Neural crest cell (in vitro differentiated cells): ENCODE measurements at places on chromosomes 6 and 20.
A peak's percentile ranks its signal among the peaks of the same experiment; 100 is the strongest.

DNA sequence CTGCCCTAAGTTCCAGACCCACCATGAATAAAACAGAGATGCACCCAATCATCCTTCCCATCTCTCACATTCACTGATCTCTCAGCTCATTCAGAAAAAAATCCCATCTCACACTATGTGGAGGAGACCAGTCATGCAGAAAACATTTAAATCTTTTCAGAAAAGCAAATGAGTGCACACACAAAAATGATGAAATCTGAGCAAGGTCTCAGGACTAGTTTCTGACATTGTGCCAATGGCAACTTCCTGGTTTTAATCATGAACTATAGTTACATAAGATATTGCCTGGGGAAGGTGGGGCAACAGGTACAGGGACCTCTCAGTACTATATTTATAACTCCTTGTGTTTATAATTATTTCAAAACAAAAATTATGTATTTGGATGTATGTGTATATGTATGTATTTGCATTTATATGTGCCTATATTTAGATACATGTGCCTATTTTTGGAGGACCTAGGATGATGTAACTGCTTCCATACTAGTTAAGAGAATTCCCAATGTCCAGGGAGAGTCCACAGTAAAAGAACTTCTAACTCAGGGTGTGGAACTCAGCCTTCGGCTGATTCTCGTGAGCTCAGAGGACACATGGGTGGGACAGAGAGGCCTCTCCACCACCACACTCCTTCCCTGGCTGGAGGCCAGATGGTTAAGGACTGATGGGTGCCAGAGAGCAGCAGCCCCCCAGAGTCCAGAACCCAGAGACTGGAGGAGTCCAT lies 71.7 kb upstream of the MAP3K4 start:
- no peaks in the 10 kb centered on the region for H3K27me3 ChIP-seq
- DNase-seq, result no peak
- H3K4me1 ChIP-seq, result no peaks in the 10 kb centered on the region
- H3K4me3 ChIP-seq, result no peak overlapping the region
- H3K36me3 ChIP-seq, result peaks cover 4% of the 10 kb centered on the region

GRCh38 chr6:11219400-11219834 lies 13.1 kb downstream of the NEDD9 start:
- no peak for DNase-seq
- H3K4me3 ChIP-seq, result peak overlapping the region; percentile 13
- no peaks in the 10 kb centered on the region for H3K27me3 ChIP-seq
- H3K4me1 ChIP-seq, result peaks cover 65% of the 10 kb centered on the region
- peaks cover 3% of the 10 kb centered on the region for H3K36me3 ChIP-seq

DNA sequence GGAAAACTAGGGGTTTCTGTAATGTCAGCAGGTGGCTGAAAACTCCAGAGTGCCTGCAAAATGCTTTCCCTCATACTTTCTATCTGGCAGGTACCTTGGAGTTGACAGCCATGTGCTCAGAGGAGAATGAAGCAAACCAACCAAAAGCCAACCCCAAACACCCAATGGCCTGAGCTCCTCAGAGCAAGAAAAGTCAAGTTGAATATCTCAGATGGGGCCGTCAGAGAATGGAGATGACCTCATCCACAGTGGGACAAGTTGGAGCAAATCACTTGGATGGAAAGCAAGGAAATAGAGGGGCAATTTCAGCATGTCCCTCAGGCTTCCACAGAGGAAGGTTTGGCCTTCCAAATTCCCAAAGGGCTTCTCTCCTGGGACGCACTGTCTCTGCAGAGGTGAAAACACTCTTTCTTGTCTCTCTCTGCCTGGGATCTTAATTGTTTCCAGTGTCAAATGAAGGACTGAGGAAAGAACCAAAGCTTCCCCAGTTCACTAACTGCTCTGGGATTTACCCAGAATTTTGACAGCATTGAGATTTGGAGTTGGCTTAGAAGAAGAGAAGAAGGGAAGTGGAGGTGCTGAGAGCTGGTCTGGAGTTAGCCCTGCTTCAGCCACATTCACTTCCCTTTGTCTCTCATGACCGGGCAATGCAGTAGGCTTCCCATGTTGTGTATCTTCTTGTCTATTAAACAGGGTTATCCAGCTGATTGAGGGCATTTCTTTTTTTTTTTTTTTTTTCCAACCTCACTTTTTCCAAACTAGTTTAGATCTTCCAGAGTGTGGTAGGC lies 42.2 kb downstream of the PRND start:
- no peaks in the 10 kb centered on the region for H3K36me3 ChIP-seq
- H3K27me3 ChIP-seq, result peaks cover 19% of the 10 kb centered on the region
- H3K4me1 ChIP-seq, result peaks cover 8% of the 10 kb centered on the region

DNA sequence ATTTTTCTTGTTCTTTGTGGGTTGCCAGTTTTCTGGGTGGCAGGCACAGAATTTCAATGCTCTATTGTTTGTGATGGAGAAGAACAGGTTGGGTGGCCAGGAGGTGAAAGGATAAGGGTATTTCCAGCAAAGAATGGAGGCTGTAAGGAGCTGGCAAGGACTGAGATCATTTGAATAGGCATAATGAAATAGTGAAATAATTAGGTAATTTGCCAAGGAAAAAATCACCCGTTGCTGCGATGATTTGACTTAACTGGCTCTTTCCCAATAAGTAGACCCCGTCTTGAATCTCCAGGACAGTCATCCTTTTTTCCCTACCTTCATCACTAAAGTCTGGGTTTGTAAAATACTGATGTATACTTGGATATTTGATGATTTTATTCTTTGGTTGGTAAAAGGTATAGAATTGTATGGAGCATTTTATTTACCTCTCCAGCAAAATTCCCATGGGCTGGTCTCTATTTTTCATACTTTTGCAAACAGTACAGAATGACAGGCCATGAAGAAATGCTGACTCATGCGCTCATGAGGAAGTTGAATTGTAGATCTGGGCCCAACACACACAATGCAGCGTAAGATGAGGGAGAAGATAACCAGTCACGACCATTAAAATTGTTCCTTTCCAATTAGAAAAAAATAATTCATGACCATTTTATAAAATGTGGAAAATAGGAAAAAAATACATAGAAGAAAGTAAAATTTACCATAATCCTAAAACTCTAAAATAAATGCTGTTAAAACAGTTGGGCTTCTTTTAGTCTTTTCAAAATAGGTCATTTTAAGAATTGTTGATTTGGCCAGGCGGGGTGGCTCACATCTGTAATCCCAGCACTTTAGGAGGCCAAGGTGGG lies 2.4 kb upstream of the GCNT2 start:
- H3K27me3 ChIP-seq, result no peaks in the 10 kb centered on the region
- DNase-seq, result no peak
- peaks cover 21% of the 10 kb centered on the region for H3K4me1 ChIP-seq
- H3K36me3 ChIP-seq, result no peaks in the 10 kb centered on the region
- H3K27ac ChIP-seq, result peak overlapping the region; percentile 39

DNA sequence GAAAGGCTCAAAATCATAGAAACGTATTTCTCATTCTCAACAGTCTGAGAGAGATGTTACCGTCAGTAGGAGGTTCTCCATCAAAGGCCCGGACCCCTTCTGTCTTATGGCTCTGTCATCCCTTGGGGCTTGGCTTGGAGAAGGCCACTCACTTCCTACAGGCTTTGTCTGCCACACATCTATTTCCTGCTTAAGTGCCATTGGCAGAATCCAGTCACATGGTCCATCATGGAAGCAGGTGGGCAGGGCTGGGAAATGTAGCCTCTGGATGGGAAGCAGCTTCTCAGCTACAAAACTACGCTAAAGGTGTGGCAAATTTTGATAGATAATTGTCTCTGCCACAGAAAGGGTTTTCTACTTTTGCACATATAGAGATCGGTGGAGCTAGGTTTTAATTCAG lies 12.6 kb upstream of the ZFP64 start:
- H3K36me3 ChIP-seq, result no peaks in the 10 kb centered on the region
- no peaks in the 10 kb centered on the region for H3K27me3 ChIP-seq
- peaks cover 6% of the 10 kb centered on the region for H3K4me1 ChIP-seq
- no peak overlapping the region for H3K4me3 ChIP-seq
- H3K27ac ChIP-seq, result no peak overlapping the region

DNA sequence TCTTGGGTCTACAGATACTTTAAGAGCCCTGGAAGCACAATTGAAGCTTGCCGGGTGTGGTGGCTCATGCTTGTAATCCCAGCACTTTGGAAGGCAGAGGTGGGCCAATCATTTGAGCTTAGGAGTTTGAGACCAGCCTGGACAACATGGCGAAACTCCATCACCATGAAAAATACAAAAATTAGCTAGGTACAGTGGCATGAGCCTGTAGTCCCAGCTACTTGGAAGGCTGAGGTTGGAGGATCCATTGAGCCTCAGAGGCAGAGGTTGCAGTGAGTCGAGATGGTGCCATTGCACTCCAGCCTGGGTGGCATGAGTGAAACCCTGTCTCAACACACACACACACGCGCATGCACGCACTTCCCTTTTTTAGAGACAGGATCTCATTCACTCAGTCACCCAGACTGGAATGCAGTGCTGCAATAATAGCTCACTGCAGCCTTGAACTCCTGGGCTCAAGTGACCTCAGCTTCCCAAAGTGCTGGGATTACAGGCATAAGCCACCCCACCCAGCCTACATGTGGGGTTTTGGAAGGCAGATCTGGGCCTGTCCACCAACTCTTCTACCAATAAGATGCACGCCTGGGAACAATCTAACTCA lies 182.5 kb upstream of the JARID2 start:
- H3K4me3 ChIP-seq, result no peak overlapping the region
- no peak overlapping the region for H3K27ac ChIP-seq
- H3K4me1 ChIP-seq, result no peaks in the 10 kb centered on the region
- no peaks in the 10 kb centered on the region for H3K36me3 ChIP-seq
- DNase-seq, result no peak

GRCh38 chr6:6176127-6176526 lies 144.3 kb downstream of the F13A1 start:
- no peak overlapping the region for H3K27ac ChIP-seq
- peaks cover 12% of the 10 kb centered on the region for H3K4me1 ChIP-seq
- no peak for DNase-seq
- no peaks in the 10 kb centered on the region for H3K36me3 ChIP-seq
- H3K4me3 ChIP-seq, result no peak overlapping the region

- H3K4me3 ChIP-seq, result no peak overlapping the region
- H3K36me3 ChIP-seq, result peaks cover 2% of the 10 kb centered on the region
- H3K27me3 ChIP-seq, result no peaks in the 10 kb centered on the region
- no peak for DNase-seq
- no peak overlapping the region for H3K27ac ChIP-seq
- peaks cover 18% of the 10 kb centered on the region for H3K4me1 ChIP-seq
Measured at GRCh38 chr6:2949121-2949520, 22.2 kb downstream of the SERPINB6 start.

- H3K27ac ChIP-seq, result no peak overlapping the region
- H3K4me1 ChIP-seq, result no peaks in the 10 kb centered on the region
- H3K36me3 ChIP-seq, result no peaks in the 10 kb centered on the region
- DNase-seq, result no peak
Measured at GRCh38 chr6:72820906-72821305, 199.0 kb downstream of the KCNQ5 start.

GRCh38 chr6:158165919-158166416 lies 2.1 kb downstream of the SERAC1 start:
- H3K27ac ChIP-seq, result no peak overlapping the region
- peaks cover 23% of the 10 kb centered on the region for H3K4me1 ChIP-seq
- H3K27me3 ChIP-seq, result peaks cover 2% of the 10 kb centered on the region
- peak overlapping the region; percentile 36 for H3K4me3 ChIP-seq

- no peaks in the 10 kb centered on the region for H3K27me3 ChIP-seq
- peaks cover 34% of the 10 kb centered on the region for H3K36me3 ChIP-seq
- no peak for DNase-seq
- no peak overlapping the region for H3K27ac ChIP-seq
- no peak overlapping the region for H3K4me3 ChIP-seq
Measured at GRCh38 chr20:11529047-11529446, 388.6 kb upstream of the BTBD3 start.

DNA sequence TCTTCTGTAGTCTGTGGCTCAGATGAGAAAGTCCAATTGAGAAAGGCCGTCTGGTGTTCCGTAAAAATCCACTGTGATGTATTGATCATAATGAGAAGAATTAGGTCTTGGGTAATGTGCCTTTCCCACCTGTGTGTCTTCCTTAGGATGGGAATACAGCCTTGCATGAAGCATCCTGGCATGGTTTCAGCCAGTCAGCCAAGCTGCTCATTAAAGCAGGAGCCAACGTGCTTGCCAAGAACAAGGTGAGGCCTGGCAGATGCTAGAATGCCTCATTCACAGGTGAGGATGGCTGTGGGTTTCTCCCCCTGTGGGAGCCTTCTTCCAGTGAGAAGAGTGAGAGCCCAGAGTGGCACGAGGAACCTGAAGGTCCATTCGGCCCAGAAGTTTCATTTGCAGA lies 32.7 kb downstream of the LYRM2 start:
- H3K27ac ChIP-seq, result no peak overlapping the region
- H3K36me3 ChIP-seq, result no peaks in the 10 kb centered on the region
- no peak for DNase-seq
- H3K4me1 ChIP-seq, result no peaks in the 10 kb centered on the region
- no peak overlapping the region for H3K4me3 ChIP-seq
- no peaks in the 10 kb centered on the region for H3K27me3 ChIP-seq

- DNase-seq, result no peak
- H3K4me3 ChIP-seq, result peak overlapping the region; percentile 6
- no peaks in the 10 kb centered on the region for H3K36me3 ChIP-seq
- peaks cover 59% of the 10 kb centered on the region for H3K27me3 ChIP-seq
- no peak overlapping the region for H3K27ac ChIP-seq
- H3K4me1 ChIP-seq, result peaks cover 3% of the 10 kb centered on the region
Measured at GRCh38 chr20:3775457-3776108, 5.7 kb downstream of the SPEF1 start.

DNA sequence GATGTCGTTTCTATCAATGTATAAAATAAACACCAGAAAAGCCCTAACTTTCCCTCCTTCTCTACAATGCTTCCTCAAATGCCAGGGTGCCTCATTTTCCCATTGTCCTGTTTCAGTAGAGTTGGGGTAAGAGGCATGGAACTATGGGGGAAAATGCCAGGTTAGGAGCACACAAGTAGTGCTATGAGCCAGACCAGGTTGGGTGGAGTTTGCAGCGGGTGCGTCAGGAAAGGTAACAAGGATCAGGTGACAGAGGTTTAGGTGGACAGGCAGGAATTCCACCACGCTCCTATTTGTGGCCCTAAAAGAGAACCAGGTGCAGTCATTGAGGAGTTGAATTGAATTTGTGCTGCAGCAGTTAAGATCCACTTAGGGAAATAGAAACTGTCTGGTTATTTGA lies 36.5 kb downstream of the SYTL3 start:
- no peaks in the 10 kb centered on the region for H3K4me1 ChIP-seq
- H3K36me3 ChIP-seq, result no peaks in the 10 kb centered on the region
- peaks cover 12% of the 10 kb centered on the region for H3K27me3 ChIP-seq
- H3K27ac ChIP-seq, result no peak overlapping the region
- no peak for DNase-seq
- H3K4me3 ChIP-seq, result no peak overlapping the region
